Sciatic nerve (tissue), 2 donors: ENCODE measurements at places on chromosomes 1 and 21. TPM values are rescaled to one million over a fixed set of nuclear protein-coding genes. Genes with fewer than 3 reads are reported as not detected.

- DNase-seq: no peak
Measured at GRCh38 chr1:210467440-210468043, 138.8 kb downstream of the HHAT start.

The PRAMEF26 gene
- total RNA-seq: not detected

The PGLYRP3 gene
- not detected for total RNA-seq

DNA sequence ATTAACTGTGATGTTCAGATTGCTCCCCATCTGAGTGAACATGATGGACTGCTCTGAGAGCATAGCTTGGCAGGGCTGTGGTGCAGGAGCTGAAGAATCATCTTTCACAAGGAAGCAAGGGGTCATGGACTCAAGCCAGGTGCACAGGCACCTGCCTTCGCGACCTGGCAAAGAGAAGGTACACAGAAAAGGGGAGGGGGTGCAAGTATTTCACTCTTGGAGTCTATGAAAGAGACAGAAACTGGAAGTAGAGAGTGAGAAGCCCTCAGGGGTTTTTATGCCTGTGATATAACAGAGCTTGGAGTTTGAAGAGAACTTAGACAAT, 232.6 kb upstream of the PLXNA2 start:
- DNase-seq: no peak

- DNase-seq: no peak
Measured at GRCh38 chr1:4366091-4366490, 288.3 kb upstream of the AJAP1 start.
